ENCODE measurements at places on chromosomes 16 and 17.

DNA sequence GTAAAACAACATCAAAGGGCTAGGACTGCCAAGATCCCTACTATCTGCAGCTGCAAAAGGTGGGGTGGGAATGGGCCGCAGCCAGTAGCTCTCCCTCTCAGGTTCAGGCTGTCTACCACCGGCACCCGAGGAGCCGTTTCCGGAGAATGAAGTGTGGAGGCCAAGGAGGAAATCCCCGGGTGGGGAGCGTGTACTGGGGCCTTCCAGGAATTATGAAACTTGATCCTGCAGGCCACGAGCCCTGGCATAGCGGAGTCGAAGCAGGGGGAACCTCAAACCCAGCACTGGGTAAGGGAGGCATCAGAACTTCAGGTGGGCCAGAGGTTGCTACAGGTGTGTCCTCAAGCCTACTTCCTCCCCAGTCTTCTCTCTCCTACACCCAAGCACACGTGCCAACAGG, 5.1 kb downstream of the INPP5K start:
- DNase-seq, result no peak

GRCh38 chr17:2174014-2174413, 119.1 kb downstream of the HIC1 start:
- no peak for DNase-seq

DNA sequence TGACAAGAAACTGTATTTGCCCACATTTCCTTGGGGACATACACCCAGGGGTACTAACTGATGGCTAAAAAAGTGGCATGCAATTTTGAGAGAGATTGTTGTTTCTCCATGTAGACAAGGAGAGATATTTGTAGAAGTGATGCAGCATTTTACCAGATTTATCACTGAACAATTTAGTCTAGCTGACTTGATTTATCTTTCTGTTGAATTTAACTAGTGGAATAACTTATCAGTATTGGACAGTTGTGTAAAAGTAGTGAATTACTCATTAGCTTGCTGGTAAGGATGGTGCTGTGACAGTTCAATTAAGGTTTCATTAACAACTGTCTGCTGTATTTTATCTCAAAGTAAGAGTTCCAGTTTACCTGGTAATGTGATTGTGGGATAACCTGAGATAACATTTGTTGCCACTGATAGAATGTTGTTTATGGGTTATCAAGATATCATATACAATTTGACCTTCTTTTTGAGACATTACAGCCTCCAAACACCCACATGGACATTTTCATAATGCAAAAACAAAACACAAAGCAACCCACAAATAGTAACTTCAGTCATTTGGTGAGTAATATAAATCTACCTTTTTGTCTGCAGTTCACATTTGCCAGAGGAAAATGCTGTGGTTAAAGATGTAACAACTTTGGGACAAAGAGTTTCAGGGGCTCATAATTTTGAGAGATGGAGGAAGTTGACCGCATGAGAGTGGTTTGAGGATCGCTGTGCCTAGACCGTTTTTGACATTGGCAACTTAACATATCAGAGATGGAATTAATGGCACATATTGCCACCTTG, 3.8 kb downstream of the NLK start:
- no peak for DNase-seq

GRCh38 chr16:11328172-11329070, 16.8 kb upstream of the RMI2 start:
- DNase-seq, result no peak

DNA sequence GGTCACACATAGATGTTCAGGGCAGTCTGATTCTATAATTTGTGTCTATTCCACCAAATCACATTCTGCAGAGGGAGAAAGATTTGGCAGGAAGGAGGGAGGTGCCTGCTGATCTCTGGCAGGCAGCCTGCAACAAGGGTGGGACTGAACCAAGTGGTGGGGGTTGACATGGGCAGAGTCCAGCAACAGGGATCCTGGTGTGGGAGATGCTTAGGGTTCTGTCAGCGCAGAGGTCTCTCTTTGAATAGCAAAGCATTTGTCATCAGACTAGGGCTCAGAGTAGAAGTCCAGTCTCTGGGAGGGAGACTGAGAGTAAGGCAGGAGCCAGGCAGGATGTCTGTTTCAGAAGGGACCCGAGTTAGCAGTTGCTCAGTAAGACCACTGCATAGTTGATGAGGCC, 94.6 kb downstream of the UTP18 start:
- DNase-seq, result no peak

DNA sequence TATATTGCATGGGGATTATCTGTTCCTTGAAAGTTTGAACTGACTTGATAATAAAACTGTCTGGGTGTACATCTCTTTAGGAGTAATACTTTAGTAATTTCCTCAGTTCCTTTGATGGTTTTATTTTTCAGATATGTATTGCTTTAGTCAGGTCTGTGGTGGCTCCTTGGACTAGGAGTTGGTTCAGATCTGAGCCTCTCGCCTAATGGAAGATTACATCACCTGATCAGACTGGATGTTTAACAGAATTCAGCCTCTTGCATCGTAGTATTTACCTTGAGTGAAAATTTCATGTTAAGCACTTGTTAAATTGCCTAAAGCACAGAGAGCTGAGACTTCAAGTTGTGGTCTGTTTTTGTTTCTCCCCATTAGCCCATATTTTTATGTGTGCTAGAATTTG, 267.3 kb downstream of the MAP2K4 start:
- no peak for DNase-seq

DNA sequence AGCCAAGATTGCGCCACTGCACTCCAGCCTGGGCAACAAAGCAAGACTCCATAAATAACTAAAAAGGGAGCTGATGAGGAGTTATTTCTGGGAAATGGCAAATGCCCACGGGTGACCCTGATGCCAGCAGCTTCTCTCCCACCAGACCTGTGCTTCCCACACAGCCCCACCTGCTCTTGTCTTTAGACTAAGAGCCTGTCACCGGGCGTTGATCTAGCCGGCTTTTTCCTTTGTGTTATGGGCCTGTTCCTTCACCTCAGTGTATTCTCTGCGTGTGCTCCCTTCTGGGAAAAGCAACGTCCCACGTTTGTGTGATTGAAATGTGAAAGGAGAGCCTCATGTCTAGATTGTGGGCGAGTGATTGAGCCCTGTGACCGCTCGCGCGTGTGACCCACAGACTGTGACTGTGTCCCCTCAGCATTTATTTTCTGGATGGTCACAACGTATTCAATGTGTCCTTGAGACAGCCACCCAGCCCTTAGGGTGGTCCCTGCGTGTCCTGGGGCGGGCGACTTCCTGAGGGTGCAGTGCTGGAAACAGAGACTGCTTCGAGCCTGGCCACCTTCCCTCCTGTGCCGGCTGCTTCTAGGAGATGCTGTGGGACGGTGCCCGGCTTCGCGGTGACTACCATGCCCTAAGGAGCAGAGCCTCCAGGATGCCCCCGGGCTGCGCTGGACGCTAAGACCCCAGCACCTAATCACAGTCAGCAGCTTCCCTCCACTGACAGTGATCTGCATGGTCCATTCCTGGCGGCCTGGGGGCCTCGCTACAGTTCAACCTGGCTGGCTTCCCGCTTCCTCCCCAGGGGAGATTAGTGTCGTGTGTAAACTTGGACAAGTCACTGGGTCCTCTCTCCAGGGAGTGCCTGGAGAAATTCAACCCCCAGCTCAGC, 7.8 kb upstream of the RNPS1 start:
- no peak for DNase-seq

DNA sequence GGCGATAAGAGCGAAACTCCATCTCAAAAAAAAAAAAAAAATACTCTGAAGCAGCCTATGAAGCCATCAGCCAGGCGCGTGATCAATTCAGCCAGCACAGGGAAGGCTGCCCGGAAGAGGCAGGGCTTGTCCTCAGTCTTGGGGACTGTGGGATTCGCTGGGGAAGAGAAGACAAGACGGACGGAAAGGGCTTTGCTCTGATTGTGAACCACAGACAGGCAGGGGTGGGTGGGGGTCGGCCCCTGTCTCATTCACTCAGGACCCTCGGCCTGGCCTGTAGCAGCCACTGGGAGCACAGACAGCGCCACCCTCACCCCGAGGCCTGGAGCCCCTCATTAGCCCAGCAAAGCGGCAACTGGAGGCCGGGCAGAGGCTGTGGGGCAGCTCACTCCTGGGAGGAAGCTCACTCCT, 37.2 kb downstream of the ABR start:
- DNase-seq, result no peak

Measured in hematopoietic multipotent progenitor cell treated with erythropoietin and hydrocortisone succinate and interleukin-3 and kit ligand, for 17 days (in vitro differentiated cells).